ENCODE measurements at places on chromosomes 2 and 18.

DNA sequence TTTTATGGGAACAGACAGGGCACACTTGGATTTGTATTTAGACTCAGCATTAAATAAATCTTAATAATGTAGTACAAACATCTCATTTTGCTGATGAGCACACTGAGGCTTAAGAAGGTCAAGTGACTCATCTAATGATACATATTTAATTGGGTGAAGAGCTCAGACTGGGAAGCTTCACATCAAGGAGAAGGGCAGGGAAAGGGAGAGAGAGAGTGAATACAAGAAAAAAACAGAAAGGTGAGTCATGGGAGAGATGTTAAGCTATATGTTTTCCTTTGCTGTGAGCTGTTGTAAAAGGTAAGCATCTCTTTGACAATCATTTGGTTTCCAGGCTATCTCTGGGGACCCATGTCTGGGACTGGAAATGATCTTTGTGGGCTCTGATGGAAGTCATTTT lies 277.8 kb downstream of the SETBP1 start:
- DNase-seq = no peak

GRCh38 chr18:23228102-23229061 lies 93.1 kb downstream of the CABLES1 start:
- DNase-seq = peak; percentile 79

DNA sequence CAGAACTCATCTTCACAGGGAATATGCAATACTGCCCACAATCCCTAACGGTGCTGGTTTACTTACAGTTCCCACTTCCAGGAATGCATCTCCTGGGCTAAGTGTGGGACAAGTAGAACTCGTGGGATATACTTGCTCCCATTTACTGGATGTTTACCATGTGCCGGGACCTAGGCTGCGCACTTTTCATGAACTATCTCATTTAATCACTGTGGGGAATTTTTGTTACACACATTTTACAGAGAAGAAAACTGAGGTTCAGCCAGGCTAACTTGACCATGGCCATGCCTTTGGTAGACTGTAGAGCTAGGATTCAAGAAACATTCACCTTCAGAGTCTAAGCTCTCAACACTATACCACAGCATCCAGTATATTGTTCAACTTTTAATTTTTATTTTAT lies 24.4 kb upstream of the MBOAT2 start:
- no peak for DNase-seq

DNA sequence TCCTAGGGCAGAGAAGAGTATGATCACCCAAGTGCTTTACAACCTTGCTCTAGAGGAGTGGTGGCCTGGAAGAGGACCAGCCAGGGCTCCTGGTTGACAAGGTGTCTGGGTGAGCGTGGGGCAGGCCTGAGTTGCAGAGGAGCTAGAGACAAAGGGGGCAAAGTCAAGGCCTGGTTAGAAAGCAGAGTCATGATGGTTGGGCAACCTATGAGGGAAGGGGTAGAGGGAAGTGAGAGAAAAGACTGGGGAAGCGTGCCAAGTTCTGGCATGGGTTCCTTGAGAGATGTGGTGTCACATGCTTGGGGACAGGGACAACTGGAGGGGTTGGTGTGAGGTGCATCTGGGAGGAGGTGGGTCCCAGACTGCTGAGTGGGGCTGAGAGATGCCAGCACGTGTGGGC lies 13.5 kb downstream of the ZFP36L2 start:
- DNase-seq = no peak

DNA sequence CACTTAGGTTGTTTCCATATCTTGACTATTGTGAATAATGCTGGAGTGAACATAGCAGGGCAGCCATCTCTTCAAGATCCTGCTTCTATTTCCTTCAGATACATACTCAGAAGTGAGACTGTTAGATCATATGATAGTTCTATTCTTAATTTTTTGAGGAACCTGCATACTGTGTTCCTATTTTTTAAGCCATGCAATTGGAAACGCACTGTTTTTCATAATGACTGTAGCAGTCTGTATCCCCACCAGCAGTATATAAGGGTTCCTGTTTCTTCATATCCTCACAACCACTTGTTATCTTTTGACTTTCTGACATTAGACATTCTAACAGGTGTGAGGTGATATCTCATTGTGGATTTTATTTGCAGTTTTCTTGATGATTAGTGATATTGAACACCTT lies 15.5 kb downstream of the NEURL3 start:
- DNase-seq = no peak

GRCh38 chr2:191245869-191246531 lies 796 bp downstream of the MYO1B start:
- DNase-seq = peak; percentile 59

GRCh38 chr2:105732101-105732500 lies 12.6 kb upstream of the NCK2 start:
- peak; percentile 52 for DNase-seq

DNA sequence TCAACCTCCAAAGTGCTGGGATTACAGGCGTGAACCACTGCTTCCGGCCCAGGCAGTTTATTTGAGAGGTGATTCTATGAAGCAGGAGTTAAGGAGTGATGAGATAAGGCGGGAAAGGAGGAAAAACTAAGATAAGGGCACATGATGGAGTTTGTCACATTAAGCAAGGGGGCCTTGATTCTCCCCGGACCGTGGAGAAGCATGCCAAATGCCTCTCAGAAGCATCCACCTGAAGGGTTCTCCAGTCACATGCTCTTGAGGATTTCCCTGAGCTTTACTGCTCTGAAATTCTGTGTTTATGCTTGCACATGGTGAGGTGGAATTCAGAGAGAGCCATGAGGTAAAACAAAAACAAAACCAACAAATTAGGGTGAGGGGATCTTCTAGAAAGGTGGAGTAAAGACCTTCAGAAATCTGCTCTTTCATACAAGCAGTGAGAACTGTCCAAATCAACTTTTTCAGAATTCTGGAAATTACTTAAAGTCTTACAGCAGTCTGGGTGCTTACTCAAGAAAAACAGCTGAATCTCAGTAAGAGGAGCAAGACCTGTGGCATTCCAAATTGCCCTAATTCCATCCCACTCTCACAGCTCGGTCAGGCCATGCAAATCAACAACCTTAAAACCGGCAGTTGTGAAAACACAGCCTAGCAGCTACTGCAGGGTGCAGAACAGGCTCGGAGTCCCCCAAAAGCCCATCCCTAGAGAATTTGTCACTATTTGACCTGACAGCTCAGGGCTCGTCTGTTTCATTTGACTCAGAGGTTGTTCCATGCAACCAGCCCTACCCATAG lies 69.1 kb upstream of the CTLA4 start:
- DNase-seq = no peak

DNA sequence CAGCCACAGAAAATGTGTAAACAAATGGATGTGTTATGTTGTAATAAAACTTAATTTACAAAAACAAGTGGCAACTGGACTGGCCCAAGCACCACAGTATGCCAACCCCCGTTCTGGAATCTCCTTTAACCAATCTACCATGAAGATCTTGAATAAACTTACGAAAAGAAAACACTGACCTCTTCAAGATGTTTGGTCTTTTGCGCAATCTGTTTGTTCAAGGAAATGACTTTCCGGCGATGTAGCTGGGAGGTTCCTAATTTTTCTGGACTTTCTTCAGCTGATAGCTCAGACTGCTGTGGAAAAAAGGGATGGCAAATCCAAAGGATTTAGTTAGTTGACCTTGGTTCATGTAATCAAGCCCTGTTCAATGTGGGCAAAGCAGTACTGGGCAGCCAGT lies 55.7 kb downstream of the CCDC93 start:
- DNase-seq = peak; percentile 85

DNA sequence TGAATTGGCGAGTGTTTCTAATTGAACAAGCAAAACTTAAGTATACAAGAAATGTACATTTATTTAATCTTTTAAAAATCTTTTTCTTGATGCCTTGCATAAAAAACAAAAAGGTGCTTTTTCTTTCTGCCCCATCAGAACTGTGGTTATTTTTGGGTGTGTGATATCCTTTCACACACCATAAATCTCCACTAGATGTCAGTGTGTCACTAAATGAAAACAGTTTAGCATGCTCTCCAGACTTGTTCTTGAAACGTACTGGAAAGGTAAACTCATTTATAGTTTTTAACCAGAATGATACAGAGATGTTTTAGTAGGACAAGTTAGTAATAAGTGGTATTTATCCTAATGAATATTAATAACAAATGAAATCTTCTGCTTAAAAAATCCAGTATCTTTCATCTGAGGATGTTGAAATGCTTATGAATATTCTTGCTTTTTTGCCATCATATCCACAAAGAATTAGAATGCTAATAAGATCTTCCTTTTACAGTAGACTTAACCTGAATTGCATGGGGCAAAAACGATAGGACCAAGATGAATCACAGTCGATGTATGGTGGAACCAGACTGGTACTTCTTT lies 96.8 kb downstream of the UBE2E3 start:
- peak; percentile 56 for DNase-seq

DNA sequence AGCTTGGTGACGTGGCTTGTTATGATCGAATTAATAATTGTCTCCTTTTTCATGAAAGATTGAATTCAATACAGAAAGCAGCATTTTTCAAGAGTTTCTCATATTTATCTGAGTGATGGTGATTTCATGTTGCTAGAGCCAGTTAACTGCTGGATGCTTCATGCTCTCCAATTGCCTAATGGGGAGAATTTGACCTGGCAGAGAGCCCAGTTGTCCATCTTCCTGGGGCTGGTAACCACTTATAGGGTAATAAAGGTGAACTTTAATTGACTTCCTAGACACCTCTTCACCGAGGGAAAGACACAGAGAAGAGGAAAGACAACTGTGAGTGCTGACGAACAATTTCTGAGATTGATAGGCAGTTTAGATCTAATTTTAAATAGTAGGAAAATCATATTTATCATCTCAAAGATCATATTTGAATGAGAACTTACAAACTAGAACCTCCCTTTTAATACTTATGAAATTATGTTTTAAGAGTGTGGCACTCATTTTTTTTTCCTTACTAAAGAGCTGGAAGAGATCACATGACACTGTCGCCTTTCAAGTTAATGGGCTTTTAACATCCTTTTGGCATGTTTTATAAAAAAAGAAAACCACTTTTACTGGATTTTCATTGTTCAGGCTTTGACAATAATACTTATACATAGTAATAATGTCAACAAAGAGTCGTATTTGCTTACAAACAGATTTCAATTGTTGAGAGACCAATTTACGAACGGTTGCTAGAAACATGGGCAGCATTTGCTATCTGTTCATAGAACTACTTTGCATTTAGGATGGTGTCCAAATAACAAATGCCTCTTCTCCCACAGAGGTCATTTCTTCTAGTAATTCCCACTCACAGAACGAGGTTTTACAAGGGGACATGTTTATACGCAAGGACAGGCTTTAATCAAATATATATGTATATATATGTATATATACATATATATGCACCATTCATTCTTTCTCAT lies 153.3 kb downstream of the RAPGEF4 start:
- DNase-seq = peak; percentile 27

DNA sequence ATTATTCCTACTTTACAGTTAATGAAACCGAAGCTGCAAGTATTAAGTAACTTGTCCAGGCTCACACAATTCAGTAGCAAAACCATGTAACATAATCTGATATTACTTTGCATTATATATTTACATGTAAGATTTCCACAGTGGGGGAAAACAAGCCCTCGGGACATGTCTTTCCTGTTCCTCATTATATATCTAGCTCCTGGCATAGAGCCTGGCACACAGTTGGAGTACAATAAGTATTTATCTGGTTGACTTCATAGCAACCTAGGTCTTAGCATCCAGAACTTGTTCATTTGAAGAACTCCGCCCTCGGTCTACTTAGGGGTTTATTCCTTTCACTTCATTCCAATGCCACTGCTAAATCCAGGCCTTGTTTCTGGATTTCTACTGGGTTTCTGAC lies 1.6 kb upstream of the RBM45 start:
- no peak for DNase-seq

GRCh38 chr2:239587311-239587731 lies 186.5 kb upstream of the HDAC4 start:
- no peak for DNase-seq

DNA sequence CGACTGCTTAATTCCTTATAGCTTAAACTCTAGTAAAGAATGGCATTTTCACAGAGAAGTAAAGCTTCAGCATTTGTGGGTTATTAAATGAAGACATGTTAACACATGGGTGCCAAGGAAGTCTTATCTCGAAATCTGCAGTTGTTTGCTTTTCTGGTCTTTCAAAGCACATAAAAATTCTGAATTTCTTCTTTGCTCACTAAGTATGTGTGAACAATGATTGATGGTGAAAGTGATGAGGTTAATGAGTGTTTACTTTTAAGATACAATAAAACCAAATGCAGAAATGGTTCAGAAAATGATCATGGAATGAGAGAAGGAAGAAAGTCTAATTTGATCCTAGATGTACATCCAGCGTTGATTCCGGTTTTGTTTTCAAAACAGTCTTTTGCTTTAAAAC lies 234.6 kb upstream of the RAB12 start:
- no peak for DNase-seq

DNA sequence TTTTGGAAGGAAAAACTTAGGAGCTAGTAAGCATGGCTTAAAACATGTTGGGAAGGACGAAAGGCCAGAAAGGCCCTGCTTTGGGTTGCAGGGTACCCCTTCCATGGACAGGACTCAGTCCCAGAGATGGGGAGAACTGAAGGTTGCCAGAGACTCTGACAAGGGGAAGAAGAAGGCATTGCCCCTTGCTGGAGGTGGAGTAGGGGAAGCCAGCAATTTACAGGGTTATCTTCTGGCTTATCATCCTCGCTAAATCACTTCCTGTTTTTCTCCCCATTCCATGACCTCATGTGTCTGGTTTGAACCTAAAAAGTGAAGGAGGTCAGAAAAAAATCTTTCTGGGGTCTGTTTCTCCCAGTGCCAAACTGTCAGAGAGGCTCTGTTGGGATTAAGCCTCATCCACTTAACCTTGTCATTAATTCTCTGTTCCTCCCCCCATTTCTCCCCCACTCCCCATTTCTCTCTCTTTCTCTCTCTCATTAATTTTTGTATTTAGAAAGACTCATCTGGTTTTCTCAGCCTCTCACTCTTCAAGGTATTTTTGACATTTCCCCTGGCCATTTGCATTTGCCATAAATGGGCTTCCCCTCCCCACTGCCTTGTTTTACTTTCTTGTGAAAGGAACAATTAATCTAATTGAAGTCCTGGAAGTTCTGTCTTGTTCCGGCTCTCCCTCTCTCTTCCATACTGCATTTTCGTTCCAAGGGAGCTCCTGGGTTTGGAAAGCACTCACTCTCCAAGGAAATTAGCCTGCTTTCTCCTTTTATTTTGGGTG lies 17.4 kb downstream of the NRP2 start:
- no peak for DNase-seq

DNA sequence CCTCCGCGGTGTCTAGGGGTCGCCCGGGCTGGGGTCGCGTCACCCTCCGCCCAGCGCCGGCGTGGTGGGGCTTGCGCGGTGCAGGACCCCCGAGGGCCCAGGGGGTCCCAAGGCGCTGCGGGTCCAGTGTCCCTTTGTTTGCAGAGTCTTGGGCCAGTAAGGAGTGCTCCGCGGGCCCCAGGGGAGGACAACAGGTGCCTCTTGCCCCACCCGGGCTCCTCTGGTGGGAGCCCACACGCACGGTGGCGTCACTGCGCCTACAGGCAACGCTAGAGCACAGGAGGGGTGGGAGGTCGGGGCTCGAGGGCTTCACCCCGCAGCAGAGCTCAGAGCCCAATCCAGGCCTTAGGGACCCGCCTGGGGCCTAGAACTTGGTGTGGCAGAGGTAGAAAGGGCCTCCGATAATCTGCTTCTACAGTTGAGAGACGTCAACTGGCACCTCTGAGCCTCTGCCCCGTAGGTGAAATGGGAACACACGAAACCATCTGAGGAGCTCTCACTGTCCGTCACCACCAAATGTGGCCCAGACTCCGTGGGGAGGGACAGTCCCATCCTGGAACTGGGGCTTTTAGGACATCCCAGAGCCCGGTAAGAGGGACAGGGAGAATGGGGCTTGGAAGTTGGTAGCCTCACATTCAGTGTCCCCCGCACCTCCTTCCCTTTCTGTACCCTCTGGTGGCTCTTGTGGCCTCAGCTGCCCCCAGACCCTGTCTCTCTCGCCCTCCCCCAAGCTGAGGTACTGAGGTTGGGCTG lies 1.4 kb downstream of the ARID5A start:
- DNase-seq = no peak

Data from iris pigment epithelial cell (primary cell).